NCI-H748 treated with DMSO at 0.1 percent for 48 hours (cell line): ENCODE measurements at places on chromosomes 7 and 10.

GRCh38 chr7:45681596-45682357 lies 107.6 kb downstream of the ADCY1 start:
- DNase-seq, result no peak

DNA sequence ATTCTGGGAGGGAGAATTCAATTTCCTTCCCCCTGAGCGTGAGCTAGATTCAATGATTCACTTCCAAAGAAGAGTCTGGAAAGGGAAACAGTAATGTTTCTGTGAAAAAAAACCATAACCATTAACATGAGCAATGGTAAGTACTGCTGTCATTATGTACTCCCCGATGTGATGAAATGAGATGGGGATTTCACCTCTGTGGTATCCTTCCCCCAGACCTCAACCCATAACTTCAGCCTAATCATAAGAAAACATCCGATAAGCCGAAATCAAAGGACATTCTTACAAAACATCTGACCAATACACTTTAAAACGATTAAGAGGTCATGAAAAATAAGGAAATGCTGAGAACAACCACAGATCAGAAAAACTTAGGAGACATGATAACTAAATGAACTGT lies 27.2 kb downstream of the EZH2 start:
- no peak for DNase-seq

DNA sequence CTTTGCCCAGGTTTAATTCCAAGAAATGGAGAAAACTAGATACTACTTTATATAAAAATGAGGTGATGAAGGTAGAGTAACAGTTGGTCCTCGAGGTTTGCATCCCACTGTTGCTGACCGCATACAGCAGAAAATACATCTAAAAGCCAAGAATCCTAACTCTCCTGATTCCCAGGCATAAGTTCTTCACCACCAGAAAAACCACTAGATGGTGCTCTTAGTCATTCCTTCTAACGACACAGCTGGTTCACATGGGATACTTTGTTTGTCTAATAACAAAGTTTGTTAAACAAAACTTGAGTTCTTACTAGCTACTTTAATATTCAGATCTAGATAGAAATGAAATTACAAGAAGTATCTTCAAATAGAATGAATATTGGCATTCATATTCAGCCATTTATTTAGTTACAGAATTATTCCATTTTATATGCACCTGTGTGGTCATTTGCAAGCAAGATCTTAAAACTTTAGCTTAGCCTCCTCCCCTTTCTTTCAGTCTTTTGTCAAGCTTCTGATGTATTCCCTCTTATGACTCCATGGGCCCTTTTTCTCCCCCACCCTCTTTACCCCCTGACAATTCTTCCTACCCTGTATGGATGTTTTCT lies 54.1 kb upstream of the CYP26C1 start:
- DNase-seq, result no peak

- DNase-seq, result no peak
These were observed 3.0 kb downstream of the TBATA start for GRCh38 chr10:70782086-70782745.

DNA sequence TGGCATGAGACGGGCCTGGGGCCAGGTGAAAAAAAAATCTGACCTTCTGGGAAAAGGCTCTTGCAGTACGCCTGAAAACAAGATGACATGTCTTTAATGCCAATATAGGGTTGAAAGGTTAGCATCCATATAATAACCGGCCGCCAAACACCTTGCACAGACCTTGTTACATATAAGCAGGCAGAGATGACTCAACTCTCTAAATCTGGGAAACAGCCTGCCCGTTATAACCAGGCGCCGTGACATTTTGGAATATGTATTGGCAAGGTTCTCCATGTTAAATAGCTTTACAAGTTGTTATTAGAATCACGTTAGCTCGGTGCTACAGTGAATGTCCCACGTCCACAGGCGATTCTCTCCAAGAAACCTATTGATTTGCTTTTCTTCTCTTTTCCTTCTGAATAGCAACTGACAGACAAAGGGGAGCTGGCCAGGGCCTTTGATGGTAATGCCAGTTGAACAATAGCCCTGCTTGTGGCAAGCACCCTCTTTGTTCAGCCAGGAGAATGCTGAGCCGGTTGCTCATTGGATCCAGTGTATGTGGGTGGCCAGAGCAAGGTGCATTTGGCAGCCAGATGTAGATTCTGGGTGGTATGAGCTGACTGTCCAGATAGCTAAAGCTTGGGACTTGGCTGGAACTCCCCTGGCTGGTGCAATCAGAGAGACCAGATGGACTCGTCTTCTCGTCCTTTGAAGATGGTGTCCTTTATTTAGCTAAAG lies 80.1 kb upstream of the AUTS2 start:
- DNase-seq, result no peak

DNA sequence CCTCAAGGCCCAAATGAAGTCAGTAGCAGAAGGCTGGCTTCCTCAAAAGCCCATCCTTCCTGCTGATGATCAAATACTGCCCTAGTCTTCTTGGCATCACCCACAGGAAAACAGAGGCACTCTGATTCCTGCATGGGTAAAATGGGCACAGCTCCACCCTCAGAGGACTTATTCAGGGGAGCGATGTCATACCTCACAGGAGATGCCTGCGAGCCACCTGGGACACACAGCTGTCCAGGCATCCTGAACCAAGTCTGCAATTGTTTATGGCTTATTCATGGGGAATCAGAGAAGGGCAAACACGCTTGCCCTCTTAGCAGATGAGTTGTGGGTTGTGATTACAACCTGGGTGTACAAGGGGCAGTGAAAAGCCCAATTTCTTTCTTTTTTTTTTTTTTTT lies 22.0 kb upstream of the LMTK2 start:
- no peak for DNase-seq

GRCh38 chr7:31679574-31680305 lies 7.3 kb upstream of the PPP1R17 start:
- DNase-seq, result no peak

DNA sequence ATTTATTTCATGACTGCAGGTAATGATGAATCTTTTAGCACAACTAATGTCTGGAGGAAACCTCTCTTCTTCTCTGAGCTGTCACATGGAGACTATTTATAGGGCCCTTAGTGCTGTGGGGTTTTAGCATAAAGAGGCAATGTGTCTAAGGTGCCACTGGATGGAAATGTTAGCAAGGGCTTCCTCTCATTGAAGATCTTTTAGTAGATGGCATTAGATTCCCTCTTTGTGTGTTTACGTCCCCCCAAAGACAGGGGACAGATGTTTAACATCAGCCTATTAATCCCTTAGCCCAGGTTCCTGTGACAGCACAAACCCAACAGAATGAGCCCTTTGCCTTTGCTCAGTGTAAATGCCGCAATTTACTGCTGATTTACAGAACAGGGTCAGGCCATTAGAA lies 208.6 kb downstream of the SKAP2 start:
- no peak for DNase-seq

- DNase-seq, result no peak
These were observed 11.1 kb upstream of the SEC24C start for GRCh38 chr10:73732931-73733623.

GRCh38 chr7:17844022-17844421 lies 96.3 kb downstream of the SNX13 start:
- DNase-seq, result no peak

DNA sequence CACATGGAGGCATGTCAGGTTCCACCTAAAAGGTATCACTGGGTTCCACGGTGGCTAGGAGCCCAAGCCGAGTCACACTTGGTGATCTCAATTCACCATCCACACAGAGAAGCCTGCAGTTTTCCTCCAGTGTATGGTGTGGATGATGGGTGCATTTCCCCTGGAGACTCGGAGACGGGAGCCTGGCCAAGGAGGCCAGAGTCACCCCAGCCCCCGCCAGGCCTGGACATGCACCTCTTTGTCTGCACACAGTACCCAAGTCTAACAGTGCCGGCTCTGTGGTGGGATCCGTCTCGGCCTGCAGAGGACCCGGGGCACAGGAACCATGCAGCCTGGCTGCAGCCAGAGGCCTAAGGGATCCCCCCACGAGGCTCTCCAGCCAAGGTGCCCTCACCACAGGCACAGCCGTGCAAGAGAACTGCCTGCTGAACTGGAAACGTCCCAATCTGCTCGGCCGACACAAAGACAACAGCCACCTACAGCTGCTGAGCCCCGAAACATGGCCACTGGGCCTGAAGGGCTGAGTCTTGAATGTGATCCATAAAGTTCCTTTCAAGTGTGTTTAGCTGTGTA lies 75.2 kb downstream of the DIP2C start:
- DNase-seq, result no peak

DNA sequence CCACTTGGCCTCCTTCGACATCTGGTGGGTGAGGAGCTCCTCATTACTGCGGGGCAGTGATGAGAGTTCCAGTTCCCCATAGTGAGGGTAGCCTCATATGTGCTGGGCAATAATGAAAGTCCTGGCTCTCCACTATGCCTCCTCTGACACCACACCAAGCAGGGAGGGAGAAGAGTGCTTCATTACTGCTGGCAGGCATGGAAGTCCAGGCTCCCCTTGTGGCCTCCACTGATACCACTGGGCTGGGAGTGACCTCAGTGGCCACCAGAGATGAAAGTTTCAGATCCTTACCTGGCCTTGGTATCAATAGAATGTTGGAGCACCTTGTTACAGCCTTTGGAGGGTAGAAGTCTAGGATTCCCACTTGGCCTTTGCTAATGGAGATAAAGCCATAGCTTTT lies 6.5 kb downstream of the DUS4L start:
- no peak for DNase-seq

DNA sequence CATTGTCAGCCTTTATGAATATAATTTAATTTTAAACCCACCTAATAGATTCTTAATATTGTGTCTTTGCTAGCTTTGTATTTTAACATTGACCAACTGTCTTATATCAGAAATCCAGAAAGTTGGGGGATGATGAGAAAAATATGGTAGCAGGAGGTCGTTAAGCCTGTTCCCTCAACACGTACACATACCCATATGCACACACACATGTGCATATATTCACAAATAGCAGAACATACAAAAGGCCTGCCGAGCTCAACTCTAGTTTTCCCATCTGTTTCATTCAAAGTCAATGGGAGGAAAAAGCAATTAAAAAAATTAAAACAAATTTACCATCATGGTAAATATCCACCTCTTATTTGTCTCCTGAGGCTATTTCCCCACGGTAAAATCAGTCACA lies 25.9 kb upstream of the PTPRZ1 start:
- DNase-seq, result no peak

GRCh38 chr10:111579473-111579872 lies 502.6 kb downstream of the ADRA2A start:
- DNase-seq, result no peak

DNA sequence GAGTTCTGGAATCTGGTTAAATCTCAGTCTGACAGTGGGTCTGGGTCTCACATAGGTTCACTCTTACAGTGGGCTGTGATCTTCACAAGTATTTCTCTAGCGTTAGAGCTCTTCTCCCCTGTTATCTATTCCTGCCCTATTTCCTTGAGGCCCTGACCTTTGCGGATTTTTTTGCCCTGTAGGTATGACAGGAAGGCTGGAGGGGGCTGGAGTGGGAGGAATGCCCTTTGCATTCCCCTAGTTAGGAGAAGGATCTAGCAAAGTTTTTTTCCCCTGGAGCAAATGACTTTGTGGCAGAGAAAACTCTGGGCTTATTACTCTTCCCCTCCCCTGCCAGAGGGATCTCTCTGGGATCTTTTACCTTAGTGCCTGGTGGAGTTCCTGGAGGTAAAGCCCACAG lies 49.2 kb downstream of the GALNT11 start:
- no peak for DNase-seq

- no peak for DNase-seq
These were observed 54.5 kb upstream of the CXCL12 start for GRCh38 chr10:44439239-44439957.

DNA sequence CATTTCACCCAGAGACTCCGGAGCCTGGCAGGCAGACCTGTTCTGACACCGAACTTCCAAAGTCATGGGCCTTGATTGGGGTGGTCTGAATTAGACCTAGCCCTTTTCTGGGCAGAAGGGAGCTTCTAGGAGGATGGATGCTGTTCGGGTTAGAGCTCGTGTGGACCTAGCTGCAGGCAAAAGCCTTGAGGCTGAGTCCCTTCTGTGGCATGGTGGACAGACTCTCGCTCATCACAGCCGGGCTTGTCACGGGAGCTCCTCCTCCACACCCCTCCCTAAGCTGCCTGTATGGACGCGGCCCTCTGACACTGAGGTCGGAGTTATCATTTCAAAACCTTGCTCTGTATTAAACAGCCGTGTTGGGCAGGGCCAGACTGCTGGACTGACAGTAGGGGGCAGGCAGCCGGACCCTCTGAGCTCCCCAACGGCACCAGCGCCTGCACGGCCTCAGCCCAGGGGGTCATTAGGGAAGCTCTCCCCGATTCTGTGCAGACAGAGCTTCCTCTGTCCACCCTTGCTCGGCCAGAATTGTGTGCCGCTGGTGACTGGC lies 2.2 kb downstream of the IRF5 start:
- no peak for DNase-seq

- no peak for DNase-seq
These were observed 7.3 kb downstream of the PITX3 start for GRCh38 chr10:102233997-102234396.

- DNase-seq, result no peak
These were observed 138.3 kb downstream of the CYP26A1 start for GRCh38 chr10:93211991-93212390.

- no peak for DNase-seq
These were observed 116.2 kb downstream of the SH3PXD2A start for GRCh38 chr10:103739039-103739764.

GRCh38 chr10:102431452-102432124 lies 786 bp downstream of the CUEDC2 start:
- DNase-seq, result no peak

GRCh38 chr7:65809982-65810288 lies 62.9 kb upstream of the VKORC1L1 start:
- no peak for DNase-seq

DNA sequence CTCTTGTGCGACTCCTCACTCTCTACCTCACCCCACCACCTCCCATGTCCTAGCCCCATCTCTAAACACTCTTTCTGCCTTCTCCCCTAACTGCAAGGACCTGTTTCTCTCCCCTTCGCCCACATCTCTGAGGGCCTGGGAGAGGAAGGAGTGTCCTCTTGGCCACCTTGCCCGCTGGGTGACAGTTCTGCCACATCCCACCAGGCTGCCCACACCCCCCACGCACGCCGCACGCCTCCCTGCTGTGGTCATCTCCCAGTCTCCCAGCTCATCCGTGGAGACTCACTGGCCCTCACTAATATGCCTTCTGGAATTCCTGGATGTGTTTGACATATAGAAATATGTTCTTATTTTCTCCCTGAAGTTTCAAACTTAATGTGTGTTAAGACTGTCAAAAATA lies 48.5 kb downstream of the GRB10 start:
- DNase-seq, result no peak

- no peak for DNase-seq
These were observed 5.2 kb upstream of the TTYH3 start for GRCh38 chr7:2626498-2627117.

DNA sequence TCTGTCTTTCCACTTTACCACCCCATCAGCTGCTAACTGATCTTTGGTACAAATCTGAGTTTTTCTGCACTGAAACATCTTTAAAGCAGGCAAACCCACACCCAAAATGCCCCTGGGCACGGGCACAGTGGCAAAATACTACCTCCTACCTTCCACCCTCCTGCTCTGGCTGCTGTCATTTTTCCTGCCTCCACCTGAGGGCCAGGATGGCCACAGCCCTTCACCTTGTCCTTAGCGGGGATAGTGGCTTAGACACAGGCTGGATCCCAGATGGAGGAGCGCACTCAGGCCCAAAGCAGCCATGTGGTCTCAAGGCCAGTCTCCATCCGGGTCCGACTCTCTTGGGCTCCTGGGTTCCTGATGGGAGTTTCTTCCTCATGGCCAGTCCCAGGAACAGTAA lies 98.3 kb downstream of the HIF1AN start:
- DNase-seq, result no peak

GRCh38 chr10:75233444-75234016 lies 2.2 kb downstream of the COMTD1 start:
- no peak for DNase-seq
